ENCODE measurements at places on chromosomes 13 and 19. TPM values are rescaled to one million over a fixed set of nuclear protein-coding genes. Genes with fewer than 3 reads are reported as not detected.

DNA sequence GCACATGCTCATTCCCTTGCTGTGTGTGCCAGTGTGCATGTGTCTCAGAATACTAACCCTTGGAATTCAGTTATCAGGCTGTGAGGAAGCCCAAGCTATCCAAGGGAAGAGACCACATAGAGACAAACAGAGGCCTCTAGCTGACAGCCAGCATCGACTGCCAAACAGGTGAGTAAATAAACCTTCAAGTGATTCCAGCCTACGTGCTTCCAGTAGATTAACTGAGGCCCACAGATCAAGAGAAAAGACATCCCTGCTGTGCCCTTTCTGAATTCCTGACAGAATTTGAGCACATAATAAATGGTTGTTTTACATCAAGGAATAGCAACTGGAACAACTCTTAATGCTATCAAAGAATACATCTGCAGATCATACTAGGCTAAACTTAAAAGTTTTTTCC lies 17.5 kb downstream of the ZC3H13 start:
- DNase-seq, result no peak

GRCh38 chr13:111278743-111279652 lies 41.4 kb upstream of the TEX29 start:
- DNase-seq, result no peak

ZNF345 gene
- 4.1 TPM for total RNA-seq

DNA sequence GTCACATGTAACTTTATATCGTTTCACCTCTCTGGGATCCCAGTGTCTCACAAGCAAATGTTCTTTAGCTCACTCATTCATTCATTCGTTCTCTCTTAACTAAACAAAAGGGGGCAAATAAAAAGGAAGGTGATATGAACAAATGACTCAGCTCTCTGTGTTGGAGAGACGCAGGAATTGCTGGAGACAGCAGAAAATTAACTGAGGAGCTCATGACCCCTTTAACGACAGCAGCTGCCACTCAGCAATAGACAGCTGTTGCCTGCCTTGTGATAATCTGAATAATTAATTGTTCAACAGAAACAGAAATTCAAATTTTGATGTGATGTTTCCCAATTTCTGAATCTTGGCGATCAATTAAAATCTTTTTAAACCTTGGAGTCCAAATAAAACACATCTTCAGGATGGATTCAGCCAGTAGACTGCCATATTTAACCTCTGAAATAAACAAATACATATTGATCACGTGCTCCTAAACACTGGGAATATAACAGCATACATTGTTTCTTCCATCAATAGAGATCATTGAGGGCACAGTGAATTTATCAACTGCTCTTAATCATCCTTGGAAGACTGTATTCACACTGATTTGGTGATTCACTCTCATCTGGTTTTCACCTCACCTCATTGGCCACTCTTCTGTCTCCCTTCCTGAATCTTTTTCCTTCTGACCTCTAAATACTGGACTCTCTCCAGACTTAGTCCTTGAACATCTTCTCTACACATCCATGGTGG lies 63.3 kb downstream of the MBNL2 start:
- DNase-seq, result no peak

GRCh38 chr19:30593356-30593755 lies 221.2 kb downstream of the ZNF536 start:
- DNase-seq, result no peak

DNA sequence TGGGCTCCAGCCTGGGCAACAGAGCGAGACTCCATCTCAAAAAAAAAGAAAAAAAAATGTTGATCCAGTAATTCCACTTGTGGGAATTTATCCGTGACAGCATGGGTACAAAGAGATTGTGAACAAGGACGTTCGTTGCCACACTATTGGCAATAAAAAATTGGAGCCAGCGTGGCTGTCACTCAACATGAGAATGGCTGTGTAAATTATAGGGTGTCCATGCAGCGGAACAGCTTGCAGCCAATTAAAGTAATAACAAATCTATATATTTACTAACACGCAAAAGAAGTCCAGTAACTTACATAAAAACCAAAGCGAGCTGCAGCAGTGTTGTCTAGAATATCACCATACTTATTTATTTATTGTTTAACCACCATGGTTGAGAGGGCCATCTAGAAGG lies 19.3 kb downstream of the DPF1 start:
- no peak for DNase-seq

DNA sequence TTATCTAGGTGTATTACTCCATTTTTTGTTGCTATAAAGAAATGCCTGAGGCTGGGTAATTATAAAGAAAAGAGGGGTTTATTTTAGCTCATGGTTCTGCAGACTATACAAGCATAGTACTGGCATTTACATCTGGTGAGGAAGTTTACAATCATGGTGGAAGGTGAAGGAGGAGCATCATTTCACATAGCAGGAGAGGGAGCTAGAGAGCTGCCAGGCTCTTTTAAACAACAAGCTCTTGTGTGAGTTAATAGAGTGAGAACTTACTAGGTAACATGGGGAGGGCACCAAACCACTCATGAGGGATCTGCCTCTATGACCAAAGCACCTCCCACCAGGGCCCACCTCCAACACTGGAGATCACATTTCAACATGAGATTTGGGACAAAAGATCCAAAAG lies 221.7 kb upstream of the GPC6 start:
- DNase-seq, result peak; percentile 58

GRCh38 chr13:97127842-97128241 lies 94.3 kb upstream of the MBNL2 start:
- no peak for DNase-seq

- DNase-seq, result no peak
Observed at GRCh38 chr19:38030686-38031422, 123.8 kb downstream of the SIPA1L3 start.

DNA sequence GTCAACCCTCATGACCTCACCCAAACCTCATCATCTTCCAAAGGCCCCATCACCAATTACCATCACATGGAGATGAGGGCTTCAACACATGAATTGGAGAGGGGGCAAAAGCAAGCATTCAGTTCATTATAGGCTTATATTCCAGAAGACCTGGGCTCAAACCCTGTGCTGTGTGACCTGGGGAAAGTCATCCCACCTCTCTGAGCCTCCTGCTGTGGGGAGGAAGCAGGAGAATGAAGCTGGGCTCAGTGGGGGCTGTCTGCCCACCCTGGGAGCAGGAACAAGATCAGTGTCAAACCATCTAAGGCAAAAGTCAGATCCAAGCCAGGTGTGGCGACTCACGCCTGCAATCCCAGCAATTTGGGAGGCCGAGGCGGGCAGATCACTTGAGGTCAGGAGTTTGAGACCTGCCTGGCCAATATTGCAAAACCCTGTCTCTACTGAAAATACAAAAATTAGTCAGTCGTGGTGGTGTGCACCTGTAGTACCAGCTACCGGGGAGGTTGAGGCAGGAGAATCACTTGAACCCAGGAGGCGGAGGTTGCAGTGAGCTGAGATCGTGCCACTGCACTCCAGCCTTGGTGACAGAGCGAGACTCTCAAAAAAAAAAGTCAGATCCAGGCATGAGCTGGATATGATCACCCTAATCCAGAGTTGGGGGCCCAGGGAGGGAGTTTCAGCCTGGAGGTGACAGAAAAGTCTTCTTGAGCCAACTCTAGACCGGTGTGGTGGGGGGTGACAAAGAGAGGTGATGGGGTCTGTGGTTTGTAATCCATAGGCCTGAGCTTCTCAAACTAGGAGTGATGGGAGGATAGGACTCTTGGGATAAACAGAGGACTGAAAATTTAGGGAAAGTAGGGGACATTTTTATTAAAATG lies 1.6 kb upstream of the TPM4 start:
- no peak for DNase-seq

RDH8 gene
- total RNA-seq, result not detected

Data from A673 (cell line).